ENCODE measurements at places on chromosomes 11 and 22. TPM values are rescaled to one million over a fixed set of nuclear protein-coding genes. Genes with fewer than 3 reads are reported as not detected.

- DNase-seq = no peak
Observed at GRCh38 chr11:14551380-14551779, 31.2 kb upstream of the PSMA1 start.

DNA sequence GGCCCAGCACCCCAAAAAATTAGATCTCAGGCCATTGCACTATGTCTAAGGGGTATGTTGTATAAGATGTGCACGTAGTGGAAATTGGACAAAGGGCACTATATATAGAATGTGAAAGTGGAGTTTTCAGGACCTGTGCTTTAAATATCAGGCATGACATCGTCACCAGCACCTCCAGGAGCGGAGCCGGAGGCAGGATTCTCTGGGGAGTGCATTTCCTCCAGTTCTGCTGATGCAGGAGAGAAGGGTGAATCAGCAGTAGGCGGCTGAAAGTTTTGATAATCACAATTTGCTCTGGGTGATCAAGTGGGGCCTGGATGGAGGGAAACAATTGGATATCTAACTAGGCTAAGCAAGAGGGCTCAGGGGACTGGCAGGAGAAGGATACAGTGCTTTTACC is 69.1 kb upstream of the NTM start:
- DNase-seq = no peak

- peak; percentile 70 for DNase-seq
Observed at GRCh38 chr22:50314455-50315288, 7.2 kb upstream of the PLXNB2 start.

GRCh38 chr11:78256962-78257361 is 68.2 kb downstream of the USP35 start:
- peak; percentile 81 for DNase-seq

DNA sequence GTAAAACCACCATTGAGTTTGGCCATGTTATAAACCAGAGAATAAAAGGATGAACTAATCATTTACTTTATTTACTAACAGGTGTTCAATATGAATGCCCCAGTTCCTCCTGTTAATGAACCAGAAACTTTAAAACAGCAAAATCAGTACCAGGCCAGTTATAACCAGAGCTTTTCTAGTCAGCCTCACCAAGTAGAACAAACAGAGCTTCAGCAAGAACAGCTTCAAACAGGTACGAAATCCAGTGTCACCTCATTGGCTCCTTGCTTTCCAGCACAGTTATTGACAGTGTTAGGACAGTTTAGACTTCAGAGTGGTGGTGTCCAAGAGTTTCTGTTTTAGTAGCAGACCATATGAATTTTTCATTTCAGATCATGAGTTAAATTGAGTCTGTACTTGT is 13.6 kb upstream of the NAT10 start:
- DNase-seq = no peak

CLDN5 gene
- 1,341 TPM for total RNA-seq

- DNase-seq = no peak
Observed at GRCh38 chr11:117834838-117835443, 10.4 kb upstream of the FXYD2 start.

GRCh38 chr11:76074148-76075095 is 131.9 kb downstream of the WNT11 start:
- DNase-seq = peak; percentile 52

DNA sequence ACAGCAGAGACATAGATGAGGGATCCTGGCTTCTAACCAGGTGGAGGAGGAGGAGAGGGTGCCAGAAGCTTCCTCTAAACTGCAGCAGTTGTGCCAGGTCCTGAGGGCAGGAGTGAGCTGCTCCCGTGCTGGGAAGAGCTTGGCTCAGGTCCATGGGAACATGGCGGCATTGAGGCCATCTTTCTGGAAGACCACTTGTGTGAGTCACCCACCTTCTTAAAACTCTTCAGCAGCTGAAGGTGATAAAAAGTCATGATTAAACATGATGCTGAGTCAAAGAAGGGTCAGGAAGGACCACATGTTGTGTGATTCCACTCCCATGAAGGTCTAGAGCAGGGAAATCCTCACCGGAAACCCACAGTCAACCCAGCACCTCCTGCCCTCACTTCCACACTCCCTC is 35.1 kb downstream of the LINC01488 start:
- DNase-seq = no peak

FEN1 gene
- total RNA-seq = 48.5 TPM

TMEM109 gene
- total RNA-seq = 63.6 TPM

DNA sequence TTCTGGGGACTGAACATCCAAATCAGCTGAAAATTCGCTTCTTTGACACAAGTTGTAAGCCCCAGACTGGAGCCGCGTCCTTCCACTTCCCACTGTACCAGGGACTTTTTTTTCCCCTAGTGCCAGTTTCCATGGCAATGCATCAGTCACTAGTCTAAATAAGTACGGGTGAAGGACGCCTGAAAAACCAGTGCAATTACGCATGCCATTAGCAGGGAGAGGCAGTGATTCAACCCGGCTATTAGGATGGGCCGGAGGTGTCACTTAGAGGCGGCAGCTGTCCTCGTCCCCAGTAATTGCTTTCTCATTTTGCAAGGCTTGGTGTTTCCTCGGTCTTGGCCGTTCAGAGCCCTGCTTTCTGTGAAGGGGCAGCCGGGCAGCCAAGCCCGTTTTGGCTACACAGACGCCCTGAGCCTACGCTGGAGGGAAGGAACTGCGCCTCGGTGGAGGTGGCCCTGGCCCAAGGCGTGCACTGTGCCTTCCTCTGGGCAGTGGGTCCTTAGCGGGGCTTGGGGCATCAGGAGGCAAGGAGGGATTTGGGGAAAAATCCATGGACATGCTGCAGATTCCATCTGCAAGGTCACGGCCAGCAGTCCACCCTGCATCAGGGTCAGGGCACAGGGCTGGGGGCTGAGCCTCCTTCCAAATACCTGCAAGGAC is 319.7 kb downstream of the CTTN start:
- no peak for DNase-seq

DNA sequence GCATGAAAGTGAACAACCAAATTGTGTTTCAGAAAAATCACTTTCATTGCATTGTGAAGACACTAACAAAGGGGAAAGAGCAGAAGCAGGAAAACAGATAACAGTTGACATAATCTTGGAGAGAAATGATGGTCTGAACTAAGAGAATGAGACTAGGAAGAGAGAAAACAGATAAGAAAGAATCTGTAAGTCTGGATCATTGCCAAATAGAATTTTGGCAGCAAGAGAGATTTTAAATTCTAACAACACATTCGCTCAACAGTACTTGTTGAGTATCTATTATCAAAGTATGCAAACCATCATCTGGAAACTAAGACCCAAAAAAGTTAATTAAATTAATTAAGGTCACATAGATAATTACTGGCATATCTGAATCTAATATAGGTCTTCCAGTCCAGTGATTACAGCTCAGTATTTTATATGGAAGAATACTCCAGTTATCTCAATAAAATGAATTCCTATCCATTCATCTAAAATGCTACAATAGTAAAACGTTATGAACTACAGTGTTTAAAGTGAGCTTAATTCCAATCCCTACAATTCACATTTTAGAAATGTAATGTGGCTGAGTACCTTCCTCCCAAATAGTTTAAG is 166.7 kb upstream of the FAT3 start:
- no peak for DNase-seq

GRCh38 chr11:12687216-12687623 is 13.0 kb downstream of the TEAD1 start:
- DNase-seq = no peak

C11orf91 gene
- not detected for total RNA-seq

- no peak for DNase-seq
Observed at GRCh38 chr11:133919330-133920108, 37.2 kb downstream of the IGSF9B start.

GRCh38 chr11:20451568-20451967 is 64.1 kb downstream of the PRMT3 start:
- no peak for DNase-seq

OR5B21 gene
- total RNA-seq = not detected

EFCAB6 gene
- total RNA-seq = under 0.01 TPM

DNA sequence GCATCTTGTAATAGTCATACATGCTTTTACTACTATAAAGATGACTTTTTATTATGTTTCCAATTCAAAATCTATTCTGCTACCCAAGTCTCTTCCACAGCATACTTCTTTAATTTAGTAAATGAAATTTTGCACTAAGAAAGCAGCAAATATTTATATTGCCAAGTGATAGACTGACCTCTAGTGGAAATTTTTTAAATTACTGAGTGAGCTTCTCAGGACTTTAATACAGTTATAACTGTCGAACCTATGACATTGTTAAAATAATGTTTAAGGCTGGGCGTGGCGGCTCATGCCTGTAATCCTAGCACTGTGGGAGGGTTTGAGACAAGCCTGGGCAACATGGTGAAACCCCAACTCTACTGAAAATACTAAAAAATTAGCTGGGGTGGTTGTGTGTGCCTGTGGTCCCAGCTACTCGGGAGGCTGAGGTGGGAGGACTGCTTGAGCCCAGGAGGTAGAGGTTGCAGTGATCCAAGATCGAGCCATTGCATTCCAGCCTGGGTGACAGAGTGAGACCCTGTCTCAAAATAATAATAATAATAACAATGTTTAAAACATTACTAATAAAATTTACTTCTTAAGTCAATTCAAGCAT is 27.3 kb downstream of the STK33 start:
- peak; percentile 58 for DNase-seq

GRCh38 chr11:44818110-44818509 is 91.3 kb downstream of the TSPAN18 start:
- peak; percentile 76 for DNase-seq

DNA sequence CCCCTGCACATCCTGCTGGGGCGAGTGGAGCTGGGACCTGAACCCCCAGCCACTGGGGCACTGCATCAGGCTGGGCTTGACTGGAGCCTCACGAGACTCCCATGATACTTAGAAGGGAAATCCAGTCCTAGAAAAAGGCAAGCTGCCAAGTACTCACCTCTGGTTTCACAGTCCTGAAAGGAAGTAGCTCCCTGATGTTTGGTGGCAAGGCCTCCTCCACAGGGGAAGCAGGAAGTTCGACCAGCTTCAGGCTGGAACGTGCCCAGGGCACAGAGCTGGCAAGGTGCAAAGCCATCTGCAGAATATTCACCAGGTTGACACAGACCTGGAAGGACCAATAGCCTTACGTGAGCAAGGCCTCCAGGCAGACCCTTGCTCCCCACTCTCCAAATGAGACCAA is 26.8 kb upstream of the NRIP3 start:
- DNase-seq = peak; percentile 21

DNA sequence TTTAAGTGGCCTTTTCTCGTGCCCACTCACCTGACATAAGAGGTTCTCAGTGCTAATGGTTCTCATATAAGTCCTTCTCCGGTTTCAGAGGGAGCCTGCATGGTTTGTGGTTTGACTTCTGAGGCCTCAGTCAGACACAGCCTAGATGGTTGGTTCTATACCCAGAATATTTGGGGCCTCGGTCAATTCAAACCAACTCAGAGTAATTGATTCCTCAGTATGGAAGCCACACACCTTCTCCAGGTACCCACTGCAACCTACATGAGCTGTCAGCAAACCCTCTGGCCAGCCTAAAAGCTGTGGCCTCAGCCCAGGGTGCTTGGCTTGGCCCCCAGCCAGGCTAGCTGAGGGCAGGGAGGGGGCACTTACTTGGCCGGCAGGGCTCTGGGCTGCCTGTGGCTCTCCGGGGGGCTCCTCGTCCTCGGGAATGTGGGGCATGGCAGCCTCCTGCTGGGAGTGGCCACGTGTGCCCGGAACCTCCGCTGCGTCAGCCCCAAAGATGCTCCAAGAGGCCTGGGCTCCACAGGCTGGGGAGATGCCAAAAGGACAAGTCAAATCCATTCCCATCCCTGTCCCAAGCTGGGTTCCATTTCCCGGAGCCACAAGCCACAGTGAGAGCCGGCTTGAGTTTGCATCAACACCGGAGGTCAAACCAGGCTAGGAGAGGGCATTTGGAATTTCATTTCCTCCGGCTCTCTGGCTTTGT is 41.7 kb downstream of the IRAG1 start:
- DNase-seq = no peak

GRCh38 chr11:64534391-64534801 is 56.6 kb upstream of the SLC22A12 start:
- no peak for DNase-seq

RASD2 gene
- total RNA-seq = not detected

- DNase-seq = no peak
Observed at GRCh38 chr22:20118300-20119020, 1.4 kb upstream of the TRMT2A start.

DNA sequence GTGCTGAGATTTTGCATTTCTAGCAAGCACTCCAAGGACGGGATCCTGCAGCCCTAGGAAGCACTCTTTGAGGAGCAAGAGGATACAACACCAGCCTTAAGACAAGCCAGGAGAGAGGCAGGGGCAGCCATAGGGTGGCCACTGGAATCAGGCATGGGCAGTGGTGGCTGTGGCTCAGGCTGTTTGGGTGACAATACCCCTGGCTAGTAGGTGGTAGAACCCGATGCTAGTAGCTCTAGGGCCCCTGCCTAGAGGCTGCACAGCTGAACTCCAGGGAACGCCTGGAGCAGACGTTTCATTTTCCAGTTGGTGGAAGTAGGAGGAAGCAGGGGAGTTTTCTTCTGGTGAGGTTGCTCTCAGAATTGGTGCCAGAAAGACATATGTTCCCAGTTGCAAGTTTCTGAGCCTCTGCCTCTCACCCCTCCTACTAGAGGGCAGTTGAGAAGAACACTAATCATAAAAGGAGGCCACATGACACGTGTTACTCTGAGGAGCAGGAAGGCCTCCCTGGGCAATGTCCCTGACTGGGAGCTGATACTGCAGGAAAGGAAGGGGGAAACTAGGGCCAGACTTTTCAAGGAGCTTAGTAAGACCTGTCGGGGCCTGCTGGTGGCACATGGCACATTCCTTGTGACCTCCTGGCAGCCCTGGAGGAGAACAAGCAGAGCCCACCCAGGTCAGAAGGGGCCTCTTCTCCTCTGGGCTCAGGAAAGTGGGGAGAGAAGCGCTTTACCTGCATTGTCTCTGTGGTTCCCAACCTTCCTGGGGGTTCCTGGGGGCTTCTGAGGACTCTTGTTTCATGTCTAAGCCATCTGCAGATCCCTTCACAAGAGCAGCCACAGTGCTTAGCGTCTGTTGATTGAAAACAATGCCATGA is 56.6 kb upstream of the DRD2 start:
- DNase-seq = no peak

GRCh38 chr11:35293035-35293434 is 126.3 kb downstream of the SLC1A2 start:
- DNase-seq = no peak

PHLDB1 gene
- 47.8 TPM for total RNA-seq

GRCh38 chr11:36394056-36394455 is 98.0 kb downstream of the PRR5L start:
- no peak for DNase-seq

DNA sequence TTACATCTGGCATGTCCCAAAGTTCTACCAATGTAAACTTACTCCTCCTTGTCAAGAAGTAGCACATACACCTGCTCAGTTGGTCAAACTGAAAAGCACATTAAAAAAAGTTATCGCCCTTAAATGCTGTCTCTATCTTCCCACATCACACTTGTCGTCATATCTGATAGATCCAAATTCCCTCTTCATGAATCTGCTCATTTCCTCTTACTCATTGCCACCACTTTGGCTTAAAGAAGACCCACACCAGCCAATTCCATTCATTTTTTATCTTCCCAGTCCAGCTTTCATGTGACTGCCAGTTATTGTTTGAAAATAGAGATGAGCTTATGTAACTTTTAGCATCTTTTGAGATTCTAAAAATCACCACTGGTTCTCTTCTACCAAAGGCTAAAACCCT is 305.9 kb upstream of the MTNR1B start:
- DNase-seq = no peak

CELSR1 gene
- 45.6 TPM for total RNA-seq

Data from dermis blood vessel endothelial cell (primary cell).